HS-5 (cell line): ENCODE measurements at places on chromosomes 13 and 19.

DNA sequence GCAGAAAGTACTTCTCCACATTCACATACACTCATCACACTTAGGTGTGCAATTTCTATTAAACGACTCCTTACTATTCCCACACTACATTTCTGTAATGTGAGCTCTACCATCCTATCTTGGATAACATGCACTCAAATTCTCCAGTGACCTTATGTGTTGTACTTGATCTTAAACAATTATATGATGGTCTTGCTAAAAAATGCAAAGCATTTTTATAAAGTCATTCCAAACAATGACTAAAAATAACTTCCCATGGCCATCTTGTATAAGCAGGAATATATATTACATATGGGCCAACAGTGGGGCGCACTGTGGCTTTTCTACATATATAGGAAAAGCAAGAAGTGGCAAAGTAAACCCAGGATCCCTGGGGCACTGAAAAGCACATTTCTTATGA is 155.5 kb downstream of the FLT1 start:
- peak; percentile 14 for DNase-seq

DNA sequence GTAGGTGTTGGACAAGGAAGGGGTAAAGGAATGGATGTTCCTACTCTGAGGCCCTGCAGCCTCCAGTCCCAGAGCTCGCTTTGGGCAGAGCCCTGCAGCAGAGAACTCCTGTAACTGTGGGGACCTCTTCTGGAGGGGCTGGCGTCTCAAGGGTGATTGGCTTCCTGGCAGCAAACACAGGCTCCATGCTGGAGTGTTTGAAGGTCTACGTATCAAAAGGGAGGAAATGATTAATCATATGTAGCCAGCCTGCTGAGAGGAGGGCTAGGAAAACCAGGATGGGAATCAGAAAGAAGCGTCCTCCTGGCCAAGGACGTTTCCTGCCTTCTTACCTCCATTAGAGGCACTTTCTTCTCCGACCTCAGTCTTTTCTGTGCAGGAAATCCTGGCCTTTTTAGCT is 208.5 kb downstream of the TSHZ3 start:
- peak; percentile 60 for DNase-seq

DNA sequence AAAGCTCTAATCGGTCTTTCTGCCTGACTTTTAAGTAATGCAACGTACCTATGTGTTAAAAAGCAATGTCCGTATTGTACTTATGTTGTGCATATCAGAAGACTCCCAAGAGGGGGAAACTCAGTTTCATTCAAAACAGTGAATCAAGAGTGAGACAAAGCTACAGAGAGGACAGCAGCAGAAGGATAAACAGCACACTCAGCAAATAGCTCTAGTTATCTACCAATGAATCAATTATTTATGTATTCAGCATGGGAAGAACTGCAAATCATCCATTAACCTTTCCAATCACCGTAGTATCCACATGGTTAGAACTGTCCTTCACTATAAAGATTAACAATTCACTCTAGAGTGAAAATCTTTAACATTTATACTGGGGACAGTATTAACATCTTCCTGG is 36.7 kb upstream of the SOHLH2 start:
- no peak for DNase-seq

DNA sequence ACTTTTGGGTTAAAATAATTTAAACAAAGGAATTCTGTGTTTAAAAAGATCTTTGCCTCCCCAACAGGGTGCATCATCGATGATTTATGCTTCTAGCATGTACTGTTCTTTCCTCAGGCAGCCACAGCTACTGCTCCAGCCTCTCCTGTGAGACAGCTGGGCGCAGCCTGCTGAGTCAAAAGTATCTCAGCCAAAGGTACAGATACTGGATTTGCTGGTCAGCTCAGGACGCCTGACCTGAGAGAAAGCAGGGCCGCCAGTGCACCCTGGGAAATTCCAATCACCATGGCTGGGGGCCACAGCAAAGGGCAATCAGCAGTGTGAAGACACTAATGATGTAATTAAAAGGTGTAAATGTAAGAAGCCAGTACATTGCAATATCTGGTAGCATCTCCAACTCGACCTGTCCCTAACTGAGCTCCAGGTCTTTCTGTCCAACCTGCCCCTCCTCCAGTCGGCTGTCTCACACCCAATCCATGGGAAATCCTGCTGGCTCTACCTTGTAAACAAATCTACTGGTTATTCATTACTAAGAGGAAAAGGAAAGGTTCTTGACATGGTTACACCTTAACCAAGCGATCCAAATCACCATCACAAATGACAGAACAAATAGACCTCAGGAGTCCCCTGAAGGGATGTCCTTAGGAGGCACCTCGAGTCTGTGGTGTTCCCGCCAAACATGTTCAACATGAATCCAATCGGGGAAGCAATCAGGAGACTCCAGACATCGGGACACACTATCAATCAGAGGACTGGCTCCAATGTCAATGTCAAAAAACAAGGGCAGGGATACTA is 7.3 kb downstream of the OPA3 start:
- DNase-seq, result peak; percentile 88

- DNase-seq, result no peak
These were observed 3.2 kb downstream of the SPPL2B start for GRCh38 chr19:2331601-2332246.

DNA sequence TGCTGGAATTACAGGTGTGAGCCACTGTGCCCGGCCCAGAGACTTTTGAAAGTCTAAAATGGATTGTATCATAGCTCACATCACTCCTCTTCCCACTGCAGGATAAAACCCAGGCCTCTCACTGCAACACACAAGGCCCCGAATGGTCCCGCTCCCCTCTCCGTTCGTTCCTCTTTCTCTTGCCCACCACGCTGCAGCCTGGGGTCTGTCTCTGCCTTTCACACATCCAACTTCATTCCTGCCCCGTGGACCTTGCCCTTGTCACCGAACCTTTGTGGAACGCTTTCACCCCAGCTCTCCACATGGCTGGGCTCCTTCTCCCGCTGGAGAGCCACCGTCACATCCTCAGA is 42.6 kb downstream of the NFIC start:
- DNase-seq, result no peak

DNA sequence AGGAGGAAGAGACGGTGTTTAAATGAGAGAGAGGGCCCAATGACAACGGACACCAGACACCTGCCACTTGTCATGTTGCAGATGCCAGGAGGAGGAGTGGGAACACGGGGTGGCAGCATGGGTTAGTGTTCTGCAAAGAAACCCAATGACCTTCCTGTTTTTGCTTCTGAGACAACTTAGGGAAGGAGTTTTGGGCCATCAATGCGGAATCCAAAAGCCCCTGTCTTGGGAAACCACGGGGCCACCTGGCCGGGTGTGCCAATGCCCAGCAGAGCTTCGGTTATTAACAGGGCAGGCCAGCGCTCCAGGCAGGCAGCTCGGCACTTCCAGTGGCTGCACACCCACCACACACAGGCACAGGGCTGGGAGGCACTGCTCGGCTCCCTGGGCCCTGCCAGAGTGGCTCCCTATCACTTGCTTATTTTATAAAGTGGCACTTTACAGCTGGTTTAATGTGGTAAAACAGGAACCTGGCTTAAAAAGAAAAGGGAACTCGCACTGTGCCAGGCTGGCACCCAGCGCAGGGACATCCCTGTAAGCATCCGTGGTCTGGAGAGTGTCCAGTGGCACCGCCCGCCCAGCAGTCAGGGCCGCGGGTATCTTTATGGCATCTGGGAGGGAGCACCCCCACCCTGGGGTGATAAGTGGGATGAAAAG is 19.1 kb downstream of the ELL start:
- no peak for DNase-seq

GRCh38 chr19:32581705-32582179 is 752 bp downstream of the PDCD5 start:
- no peak for DNase-seq

- no peak for DNase-seq
These were observed 8.4 kb downstream of the NPHS1 start for GRCh38 chr19:35843676-35844481.

DNA sequence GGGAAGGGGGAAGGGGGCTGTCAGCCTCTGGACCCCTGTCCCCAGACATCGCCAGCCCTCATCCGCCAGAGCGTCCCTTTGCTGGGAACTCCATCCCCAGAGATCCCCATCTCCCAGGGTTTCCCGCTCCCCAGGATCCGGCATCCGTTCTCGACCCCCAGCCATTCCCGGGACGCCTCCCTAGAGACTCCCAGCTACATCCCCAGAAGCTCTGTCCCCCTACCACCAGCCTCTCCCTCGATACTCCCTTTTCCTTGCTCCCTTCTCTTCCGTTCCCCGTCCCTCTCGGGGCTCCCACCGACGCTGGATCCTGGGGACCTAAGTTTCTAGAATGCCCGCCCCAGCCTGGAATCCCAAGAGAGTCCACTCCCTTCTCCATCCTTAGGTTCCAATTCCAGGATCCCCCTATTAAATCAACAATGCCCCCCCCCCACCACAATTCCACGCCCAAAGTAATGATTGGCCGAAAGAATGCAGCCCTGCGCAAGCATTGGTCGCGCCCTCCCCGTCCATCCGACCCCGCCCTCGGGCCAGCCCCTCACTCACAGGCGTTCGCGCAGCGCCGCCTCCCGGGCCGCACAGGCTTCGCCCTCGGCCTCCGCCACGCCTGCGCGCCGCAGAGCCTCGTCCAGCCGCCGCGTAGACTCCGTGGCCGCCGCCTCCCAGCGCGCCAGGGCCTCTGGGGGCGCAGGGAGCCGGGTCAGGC is 3.2 kb downstream of the CCDC194 start:
- DNase-seq, result peak; percentile 44

DNA sequence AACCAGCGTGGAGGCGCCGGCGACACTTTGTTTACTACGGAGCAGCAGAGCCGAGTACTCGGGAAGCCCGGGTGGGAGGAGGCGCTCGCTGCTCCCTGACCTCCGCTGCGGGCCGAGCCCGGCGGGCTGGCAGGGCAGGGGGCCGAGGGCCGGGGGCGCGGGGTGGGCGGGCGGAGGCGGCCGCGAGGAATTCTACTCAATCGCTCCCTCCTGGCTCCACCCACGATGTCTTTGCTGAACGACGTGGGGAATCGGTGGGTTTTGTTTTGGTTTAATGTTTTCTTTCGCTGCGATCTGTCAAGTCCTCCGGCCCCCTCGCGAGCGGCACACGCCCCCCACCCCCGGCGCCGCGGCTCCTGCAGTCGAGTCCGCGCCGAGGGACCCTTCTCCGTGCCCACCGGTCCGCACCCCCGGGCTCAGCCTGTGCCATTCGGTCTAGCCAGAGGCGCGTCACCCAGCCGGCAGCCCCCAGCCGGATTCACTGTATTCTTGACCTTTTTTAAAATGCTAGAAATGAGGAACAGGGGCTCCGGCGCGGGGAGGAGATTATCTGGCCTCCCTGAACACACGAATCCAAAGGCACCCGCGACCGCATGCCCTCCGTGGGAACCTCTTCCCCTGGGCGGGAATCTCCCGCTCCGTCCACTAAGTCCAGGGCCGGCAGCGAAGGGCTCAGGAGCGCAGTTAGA is 636 bp upstream of the FOXO1 start:
- no peak for DNase-seq

GRCh38 chr13:74017301-74018061 is 116.7 kb downstream of the KLF12 start:
- DNase-seq, result no peak

DNA sequence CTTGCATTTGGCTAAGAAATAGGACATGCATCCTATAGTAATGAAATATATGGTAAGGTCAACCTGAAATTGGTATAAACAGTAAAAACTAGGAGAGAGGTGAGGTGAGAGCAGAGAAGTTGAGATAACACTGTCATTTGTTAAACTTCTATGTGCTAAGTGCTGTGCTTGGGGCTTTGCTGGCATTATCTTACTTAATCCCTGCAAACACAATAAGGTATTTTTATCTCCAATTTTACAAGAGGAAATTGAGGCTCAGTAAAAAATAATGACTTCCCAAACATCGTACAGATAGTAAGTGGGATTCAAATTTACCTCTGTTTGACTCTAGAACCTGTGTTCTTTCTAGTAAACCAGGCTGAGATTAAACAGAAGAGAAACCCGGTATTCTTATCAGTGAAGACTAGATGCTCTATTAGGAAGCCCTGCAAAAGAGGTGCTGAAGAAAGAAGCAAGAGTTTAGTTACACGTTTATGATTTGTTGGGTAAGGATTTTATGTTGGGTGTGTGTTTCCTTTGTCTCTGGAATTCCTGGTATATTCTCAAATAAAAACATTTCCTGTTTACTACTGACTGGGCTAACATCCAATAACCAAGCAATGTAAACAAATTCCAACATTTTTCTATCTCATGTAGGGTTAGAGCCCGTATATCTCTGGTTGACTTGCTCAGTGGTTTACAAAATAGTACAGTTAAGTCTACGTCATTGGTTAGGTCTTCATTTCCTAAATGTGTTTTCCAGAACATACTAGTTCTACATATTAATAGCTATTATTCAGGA is 137.3 kb upstream of the FNDC3A start:
- no peak for DNase-seq

DNA sequence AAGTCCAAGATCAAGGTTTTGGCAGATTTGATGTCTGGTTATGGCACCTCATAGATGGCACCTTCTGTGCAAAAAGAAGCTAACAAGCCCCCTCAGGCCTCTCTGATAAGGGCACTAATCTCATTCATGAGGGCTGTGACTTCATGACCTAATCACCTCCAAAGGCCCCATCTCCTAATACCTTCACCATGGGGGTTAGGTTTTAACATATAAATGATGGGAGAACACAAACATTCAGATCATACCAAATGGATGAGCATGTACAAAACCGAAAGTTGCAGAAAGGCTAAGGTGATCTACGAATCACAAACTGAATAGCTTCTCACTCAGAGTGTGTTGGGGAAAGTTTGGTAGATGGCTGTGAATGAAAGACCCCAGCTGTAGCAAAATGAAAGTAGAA is 217.4 kb downstream of the TBC1D4 start:
- no peak for DNase-seq

DNA sequence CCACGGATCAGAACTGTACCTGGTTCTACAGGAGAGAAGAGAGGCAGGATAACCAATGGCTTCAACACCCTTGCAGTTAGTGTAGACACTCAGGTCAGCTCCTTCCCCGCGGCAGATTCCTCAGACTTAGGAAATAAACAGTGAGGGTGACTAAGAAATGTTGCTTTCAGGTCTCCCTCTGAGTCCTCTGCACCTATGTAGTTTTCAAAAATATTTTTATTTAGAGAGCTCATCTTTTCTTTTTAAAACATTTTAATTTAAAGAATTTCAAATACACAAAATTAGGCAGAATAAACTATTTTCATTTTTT is 195.2 kb downstream of the KLF12 start:
- DNase-seq, result no peak

DNA sequence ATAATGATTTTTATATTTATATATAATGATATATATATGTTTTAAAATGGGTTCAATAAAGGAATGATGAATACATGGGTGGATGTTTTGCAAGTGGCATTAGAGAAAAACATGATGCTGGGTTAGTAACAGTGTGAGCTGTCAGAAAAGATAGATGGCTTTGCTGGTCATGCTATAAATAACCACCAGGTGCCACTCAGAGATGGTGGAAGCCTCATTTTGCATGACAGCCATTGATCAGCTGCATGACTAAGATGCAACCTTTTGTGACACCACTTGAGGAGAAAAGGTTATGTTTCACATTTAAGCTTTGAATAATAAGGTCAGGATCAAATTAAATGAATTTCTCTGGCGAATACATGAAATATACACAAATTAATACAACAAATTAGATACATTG is 737.7 kb downstream of the PCDH9 start:
- DNase-seq, result no peak
